ENCODE measurements at places on chromosomes 1 and 21. TPM values are rescaled to one million over a fixed set of nuclear protein-coding genes. Genes with fewer than 3 reads are reported as not detected.

SLC44A5 gene
- total RNA-seq = 0.82 TPM

LRRN2 gene
- total RNA-seq = 1.5 TPM

ITPKB gene
- 34.2 TPM for total RNA-seq

PDC gene
- not detected for total RNA-seq
